Effector CD8-positive, alpha-beta T cell (primary cell): ENCODE measurements at places on chromosomes 2 and 18.

DNA sequence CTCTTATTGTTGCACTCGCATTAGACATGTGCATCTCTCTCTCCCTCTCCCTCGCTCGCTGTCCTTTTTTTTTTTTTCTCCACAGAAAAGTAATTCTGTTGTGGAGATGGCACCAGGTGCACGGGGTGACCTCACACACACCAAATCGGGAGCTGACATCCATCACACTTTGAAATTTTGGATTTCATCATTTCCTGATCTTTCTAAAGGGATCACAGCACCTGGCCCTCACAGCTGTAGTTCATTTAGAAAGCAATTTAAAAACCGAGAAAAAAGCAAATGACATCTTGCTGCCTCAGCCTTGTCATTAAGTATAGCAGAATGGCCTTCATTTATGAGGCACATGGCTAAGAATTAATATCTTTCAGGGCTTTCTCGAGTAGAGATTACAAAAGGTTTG, 717.2 kb downstream of the RNF144A start:
- no peak for DNase-seq

GRCh38 chr2:238513346-238513745, 86.6 kb downstream of the ASB1 start:
- DNase-seq, result no peak

DNA sequence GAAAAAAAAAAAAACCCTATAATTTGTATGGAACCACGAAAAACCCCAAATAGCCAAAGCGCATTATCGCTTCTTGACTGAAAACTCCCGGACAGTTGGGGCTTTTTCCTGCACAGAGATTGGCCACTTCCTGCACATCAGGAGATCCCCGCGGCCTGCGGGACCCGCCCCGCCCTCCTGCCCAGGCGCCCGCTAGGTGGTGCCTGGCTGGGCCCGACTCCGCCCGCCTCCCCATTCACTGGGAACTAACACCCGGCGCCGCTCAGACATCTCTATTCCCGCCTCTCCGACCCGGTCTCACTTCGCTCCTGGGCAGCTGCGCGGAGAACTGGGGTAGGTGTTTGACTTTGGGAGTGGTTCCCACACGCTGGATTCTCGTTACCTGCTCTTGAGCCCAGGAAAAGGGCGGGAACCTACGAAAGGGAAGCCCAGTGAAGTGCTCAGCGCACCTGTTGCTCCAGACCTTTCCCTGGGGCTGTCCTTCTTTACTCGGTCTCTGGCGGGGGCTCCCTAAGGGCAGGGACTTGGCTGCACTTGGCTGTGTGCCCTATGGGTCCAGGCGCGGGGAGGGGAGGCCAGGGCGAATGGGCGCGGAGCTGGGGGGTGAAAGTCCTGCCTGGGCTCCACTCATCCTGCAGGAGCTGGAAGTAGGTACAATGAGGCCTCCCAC, at the start of gene HMSD:
Gene HMSD (plus strand): TSS at position 234 of the 670 bp plus-strand sequence. CDS start 4,155 bp downstream, outside the sequence.
- no peak for DNase-seq

DNA sequence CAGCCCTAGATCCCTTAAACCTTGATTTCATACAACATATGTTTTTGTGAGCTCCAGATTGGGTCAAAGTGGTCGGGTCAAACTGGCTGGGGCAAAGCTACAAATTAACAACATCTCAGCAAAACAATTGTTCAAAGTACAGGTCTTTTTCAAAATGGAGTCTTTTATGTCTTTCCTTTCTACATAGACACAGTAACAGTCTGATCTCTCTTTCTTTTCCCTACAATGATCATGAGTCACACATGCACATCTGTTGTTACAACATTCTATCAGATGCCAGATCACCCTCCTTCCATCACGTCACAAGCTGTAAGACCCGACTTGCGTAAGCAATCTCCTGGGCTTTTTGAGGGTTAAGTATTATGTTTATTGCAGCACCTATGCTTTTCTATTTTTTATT, 55.1 kb downstream of the RHOB start:
- no peak for DNase-seq

GRCh38 chr18:13070460-13070859, 79.3 kb downstream of the CEP192 start:
- no peak for DNase-seq
